CD4-positive, alpha-beta T cell treated with Interleukin-1 beta for 1 hour (primary cell): ENCODE measurements at places on chromosomes 11 and 22.
A peak's percentile ranks its signal among the peaks of the same experiment; 100 is the strongest.

- no peak for DNase-seq
Observed at GRCh38 chr11:16833026-16833425, 94.6 kb downstream of the C11orf58 start.

DNA sequence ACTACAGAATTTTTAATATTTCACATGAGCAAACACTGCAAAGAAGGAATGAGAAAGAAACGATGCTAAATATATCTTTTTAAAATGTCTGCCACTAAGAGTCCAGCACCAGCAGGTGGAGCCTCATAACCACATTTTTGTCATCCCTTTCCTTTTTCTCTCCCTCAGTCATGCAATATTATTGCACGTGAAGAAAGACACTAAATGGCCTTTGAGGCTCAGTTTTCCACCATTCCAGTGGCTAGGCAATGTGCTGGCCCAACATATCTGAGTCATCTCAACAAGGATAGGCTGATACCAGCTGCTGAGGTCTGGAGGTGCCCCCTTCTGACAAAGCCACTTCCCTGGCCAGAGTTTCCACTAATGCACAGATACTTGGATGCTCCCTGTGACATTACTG is 1.8 kb downstream of the ALKBH8 start:
- peak; percentile 44 for DNase-seq

DNA sequence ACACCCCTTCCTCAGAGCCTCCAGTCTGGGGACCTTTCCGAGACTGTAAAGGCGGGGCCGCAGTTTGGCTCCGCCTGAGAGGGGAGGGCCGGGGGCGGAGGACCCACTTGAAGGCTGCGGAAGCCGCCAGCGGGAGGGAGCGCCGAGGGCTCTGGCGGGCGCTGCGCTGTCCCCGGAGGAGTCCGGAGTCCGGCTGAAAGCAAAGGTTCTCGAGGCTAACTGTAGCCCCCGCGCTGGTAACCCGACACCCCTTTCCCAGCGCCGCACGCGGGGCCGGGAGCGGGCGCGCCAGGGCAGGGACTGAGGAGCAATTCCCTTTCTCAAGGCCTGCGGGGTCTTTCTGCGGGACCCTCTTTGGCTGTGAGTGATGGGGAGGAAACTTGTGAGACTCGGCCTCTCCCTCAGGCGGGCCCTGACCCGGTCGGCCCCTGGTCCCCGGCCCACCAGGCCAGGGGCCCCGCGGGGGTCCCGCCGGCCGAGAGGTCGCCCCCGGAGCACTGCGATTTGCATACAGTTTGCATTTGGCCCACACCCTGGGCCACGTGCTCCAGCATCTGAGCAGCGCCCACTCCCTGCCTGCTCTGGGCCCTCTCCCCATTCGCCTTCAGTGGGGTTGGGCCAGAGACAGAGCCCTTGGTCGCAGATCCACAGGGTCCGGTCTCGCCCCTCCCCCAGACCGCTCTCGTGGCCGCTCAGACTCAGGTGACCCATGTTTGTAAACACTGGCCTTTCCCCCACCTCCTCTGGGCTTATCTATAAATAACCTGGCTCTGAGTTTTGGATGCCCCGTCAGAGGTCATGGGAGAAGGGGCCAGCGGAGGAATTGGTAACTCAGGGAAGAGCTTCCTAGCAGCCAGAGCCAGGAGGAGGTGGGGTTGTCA is 519 bp upstream of the ART5 start:
- peak; percentile 85 for DNase-seq

GRCh38 chr11:66491315-66491935 is 11.2 kb downstream of the DPP3 start:
- no peak for DNase-seq

GRCh38 chr11:63867511-63867910 is 28.6 kb downstream of the MARK2 start:
- no peak for DNase-seq

- DNase-seq = no peak
Observed at GRCh38 chr11:30956751-30957150, 370.6 kb upstream of the MPPED2 start.

GRCh38 chr22:23397613-23398567 is 182.2 kb downstream of the IGLL1 start:
- DNase-seq = no peak

- no peak for DNase-seq
Observed at GRCh38 chr11:57546451-57546850, 9.1 kb downstream of the SMTNL1 start.

- no peak for DNase-seq
Observed at GRCh38 chr11:75425422-75425821, 7.6 kb downstream of the KLHL35 start.

DNA sequence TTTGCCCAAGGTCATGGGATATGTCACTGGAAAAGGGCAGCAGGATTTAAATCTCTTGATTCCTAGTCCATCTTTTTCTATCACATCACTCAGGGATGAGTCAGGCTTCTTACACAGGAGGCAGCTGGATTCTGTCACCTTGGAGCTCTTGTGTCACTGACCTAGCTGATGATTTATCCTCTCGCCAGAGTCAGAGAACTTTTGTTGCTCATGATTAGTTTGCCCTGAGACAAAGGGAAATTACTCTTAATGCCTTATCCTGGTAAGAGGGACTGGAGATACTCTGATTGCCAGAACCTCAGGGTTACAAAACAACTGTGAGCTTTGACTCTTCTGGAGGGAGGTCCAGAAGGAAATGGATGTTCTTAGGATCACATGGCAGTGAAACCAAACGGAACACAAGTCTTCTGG is 10.1 kb downstream of the COA4 start:
- no peak for DNase-seq

GRCh38 chr22:48700566-48701295 is 1126.9 kb downstream of the BRD1 start:
- DNase-seq = no peak

- DNase-seq = no peak
Observed at GRCh38 chr11:26963764-26964163, 30.1 kb upstream of the FIBIN start.

- no peak for DNase-seq
Observed at GRCh38 chr11:65973439-65974110, 12.0 kb downstream of the SART1 start.

DNA sequence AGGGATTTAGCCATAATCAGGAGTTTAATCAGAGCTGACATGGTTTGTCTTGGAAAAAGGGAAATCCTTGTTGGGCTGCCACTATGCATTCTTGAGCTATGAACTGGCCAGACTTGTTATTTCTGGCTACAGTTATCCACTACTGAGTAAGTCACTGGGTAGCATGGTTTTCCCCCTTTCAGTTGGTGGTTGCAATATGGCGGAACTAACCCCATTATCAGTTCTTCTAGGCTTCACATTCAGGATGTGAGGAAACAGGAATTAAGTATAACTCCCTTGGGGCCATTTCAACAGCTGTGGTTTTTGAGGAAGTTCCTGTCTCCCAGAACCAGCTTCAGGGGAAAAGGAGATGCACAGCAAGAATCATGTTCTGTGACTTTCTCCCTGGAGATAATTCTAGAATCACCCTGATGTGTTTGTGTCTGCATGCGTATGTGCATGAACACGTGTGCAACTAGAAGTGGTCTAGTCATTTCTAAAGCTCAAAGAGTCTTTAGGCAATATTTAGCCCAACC is 103.0 kb upstream of the CD44 start:
- peak; percentile 33 for DNase-seq

DNA sequence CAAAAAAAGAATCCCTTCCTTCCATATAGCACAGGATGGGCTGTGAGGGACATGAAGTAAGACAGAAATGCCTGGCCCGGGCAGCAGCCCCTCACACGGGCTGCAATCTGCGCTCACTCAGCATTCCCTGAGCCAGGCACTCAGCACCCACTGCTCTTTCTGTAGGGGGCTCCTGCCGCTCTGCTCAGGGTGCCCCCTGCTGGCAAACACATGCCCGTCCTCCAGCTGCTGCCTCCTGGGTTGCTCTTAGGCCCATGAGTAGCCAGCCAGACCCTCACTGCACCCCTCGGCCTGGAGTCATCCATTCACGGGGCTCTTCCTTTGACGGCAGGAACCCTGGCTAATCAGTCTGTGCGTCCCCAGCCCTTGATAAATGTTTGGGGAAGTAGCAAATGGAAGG is 6.9 kb downstream of the MCAT start:
- DNase-seq = peak; percentile 43
